ENCODE measurements at places on chromosomes 12 and 14. TPM values are rescaled to one million over a fixed set of nuclear protein-coding genes. Genes with fewer than 3 reads are reported as not detected.

The PMEL gene
- total RNA-seq = 0.78 TPM

The FRS2 gene
- 23.7 TPM for total RNA-seq

The ACOT4 gene
- 0.73 TPM for total RNA-seq

The CDH24 gene
- 3.3 TPM for total RNA-seq

The RND1 gene
- total RNA-seq = under 0.01 TPM
